Pulmonary artery endothelial cell (primary cell): ENCODE measurements at places on chromosomes 1 and 21. TPM values are rescaled to one million over a fixed set of nuclear protein-coding genes. Genes with fewer than 3 reads are reported as not detected.

- DNase-seq, result no peak
Observed at GRCh38 chr1:52876843-52877242, 34.3 kb downstream of the ZYG11A start.

DNA sequence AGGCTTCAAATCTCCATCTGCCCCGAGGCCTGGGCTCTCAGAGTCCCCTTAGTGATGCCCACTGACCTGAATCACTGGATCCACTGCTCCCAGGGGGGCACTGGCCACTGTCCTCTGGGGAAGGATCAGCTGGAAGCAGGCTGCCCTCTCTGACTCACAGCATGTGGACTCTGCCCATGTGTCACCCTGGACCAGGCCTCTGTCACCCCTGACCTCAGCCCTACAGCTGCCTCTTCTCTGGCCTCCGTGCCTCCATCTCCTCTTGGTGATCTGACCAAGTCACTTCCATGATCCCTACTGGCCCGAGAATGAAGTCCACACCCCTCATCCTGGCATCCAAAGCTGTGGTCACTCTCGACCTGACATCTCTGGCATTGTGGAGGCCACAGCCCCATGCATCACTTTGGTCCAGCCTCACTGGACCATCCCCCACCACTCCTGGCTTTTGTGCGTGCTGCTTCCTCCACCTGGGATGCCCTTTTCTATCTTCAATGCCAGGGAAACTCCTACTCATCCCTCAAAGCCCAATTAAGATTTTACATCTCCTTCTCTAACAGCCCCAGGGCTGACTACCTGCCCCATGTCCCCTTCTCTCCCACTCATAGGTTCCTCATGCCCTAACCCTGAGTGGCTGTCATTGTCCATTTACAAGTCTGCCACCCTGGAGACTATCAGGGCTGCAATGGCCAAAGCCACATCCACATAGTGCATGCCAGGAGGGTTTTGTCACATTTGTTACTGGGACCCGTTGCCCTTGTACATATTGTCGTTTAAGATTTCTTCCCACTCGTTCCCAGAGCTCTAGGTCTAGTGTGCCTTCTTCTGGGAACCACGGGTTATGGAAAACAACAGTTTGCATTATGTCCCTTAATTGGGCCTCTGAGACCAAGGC, 685.0 kb downstream of the MATN1 start:
- no peak for DNase-seq

The AQP10 gene
- 0.07 and 0.13 TPM in 2 replicates for total RNA-seq

The KPRP gene
- not detected in 2 replicates for total RNA-seq

DNA sequence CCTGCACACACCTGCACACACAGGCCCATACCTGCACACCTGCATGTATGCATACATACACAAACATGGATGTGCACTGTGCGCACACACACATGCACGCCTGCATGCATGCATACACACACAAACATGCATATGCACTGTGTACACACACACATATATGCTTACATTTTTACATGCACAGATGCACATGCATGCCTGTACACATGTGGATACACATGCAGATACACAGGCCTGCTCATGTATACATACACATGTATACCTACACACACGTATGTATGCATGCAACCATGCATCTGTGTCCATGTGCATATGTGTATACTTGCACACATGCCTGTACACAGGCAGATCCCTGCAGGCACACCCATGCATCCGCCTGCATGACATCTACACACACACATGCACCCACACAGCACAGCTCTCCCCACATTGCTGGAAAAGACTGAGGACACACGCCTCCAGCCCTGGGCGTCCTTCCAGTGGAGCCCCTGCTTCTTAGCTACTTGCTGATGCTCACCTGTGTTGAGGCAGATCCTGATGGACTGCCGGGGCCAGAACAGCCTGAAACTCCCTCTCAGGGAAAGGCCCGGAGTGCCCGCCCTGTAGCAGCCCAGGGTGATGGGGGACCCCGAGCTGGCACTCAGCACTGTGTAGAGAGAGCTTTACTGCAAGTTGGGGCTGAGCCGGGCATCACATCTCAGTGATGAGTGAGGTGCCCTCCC, 28.6 kb downstream of the KRTAP10-1 start:
- no peak for DNase-seq

The FBXO42 gene
- total RNA-seq, result 8.2 and 13.3 TPM in 2 replicates
